ENCODE measurements at places on chromosomes 12 and 14.

DNA sequence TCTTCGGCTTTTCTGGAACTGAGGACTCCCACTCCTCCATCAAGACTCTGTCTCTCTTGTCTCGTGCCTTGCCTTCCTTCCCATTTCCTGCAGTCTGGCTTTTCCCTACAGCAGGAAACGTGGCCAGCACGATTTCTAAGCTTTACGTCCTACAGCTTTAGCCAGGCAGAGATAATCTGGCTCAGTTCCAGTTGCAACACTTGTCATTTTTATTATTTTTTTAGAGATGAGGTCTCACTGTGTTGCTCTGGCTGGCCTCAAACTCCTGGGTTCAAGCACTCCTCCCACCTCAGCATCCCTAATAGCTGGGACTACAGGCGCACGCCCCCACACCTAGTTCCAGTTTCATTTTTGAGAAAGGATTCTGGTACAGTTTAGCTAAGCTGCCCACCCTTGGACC lies 19.9 kb downstream of the CALM1 start:
- DNase-seq = no peak

DNA sequence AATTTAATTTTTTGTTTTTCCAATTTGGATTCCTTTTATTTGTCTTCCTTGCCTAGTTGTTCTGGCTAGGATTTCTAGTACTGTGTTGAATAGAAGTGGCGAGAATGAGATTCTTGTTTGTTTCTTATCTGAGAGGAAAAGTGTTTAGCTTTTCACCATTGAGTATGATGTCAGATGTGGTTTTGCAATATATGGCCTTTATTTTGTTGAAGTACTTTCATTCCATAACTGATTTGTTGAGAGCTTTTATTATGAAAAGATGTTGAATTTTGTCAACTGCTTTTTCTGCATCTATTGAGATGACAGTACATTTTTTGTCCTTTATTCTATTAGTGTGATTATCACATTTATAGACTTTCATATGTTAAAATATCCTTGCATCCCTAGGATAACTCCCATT lies 462.0 kb downstream of the CCDC91 start:
- no peak for DNase-seq

DNA sequence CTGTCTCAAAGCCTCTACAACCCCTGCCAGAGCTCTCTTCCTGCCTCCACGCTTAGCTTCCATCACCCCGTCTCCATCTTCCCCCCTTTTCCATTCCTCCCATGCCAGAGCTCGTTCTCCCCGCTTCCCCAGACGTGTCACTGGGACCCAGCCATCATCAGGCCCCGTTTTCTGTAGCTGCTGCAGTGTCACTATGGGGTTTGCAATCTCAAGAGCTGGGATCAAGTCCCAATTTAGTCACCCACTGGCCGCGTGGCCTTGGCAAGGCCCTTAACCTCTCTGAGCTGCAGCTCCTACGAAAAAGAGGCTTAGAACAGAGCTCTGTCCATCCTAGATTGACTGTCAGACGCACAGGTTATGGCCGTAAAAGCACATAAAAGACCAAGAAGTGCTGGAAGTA lies 901 bp upstream of the FAIM2 start:
- DNase-seq = no peak

GRCh38 chr12:92866418-92866817 lies 62.7 kb downstream of the EEA1 start:
- no peak for DNase-seq

DNA sequence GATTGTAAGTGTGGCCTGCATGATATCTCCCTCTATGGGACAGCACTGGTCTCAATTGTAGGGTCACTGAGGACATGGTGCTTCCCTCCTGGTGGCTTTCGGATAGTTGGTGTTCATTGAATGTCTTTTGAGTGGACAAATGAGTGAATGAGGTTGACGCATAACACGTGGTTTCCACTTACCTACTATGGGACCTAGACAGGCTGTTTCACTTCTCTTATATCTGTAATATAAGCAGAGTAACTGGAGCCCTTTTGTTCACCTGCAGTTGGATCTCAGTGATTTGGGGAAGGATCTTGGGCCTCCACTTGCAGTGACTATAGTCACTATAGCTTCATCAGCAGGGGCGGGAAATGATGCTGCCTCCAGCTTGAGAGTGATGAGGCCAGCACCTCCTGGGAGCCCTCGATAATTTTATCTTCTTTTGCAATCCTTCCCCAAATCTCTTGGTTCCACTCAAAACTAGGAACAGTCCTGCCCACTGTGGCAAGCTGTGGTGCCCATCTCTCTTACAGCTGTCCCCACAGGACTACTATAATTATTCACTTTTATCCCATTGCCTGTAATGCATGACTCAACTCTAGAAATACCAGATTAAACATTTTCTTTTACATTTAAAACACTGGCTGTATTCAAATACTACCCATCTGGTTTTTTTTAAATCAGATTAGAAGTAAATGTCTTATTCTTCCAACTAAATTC lies 242.9 kb downstream of the CHST11 start:
- DNase-seq = no peak

DNA sequence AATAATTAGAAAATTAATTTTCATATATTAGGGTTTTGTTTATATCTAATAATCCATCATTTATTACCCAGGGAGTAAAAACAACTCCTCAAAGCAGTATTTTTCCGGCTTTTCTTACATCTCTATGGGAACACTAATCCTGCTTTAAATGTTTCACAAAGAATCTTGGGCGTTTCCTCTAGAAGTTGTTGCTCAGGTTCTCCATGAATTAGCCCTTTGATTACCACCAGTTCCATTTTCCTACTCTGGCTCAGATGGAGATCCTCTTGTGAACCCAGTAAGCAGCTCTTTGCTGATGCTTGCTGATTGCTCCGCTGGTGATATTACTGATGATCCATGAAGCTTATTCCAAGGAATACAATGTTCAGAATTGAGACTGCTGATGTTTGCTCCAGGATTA lies 78.5 kb upstream of the PKP2 start:
- no peak for DNase-seq

GRCh38 chr12:32718926-32719325 lies 36.8 kb downstream of the YARS2 start:
- DNase-seq = no peak

DNA sequence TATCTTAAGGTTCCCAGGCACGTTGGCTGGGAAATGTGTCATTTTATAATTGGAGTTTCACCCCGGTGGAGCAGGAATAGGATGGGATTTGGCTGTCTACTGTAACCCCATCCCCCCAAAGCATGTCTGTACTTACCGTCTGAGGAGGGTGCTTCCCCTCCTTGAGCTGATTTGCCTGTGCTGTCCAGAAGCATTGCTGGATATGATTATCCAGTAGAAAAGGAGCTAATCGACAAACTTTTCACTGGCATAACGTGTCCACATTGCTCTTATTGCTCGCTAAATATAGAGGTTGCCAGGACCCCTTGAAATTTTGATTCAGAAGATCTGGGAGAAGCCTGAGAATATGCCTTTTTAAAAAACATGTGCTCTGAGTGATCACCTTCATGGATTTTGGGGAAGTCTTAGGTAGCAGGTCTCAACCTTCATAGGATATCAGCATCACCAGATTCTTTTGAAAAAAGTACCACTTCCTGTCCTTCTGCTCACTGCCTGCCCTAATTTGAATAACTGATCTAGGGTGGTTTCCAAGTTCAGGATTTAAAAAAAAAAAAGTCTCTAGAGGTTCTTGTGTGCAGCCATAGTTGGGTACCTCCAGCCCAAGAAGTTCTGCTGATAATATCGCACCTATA lies 80.4 kb upstream of the KCNA1 start:
- DNase-seq = no peak
